ENCODE measurements at places on chromosomes 11 and 22. TPM values are rescaled to one million over a fixed set of nuclear protein-coding genes. Genes with fewer than 3 reads are reported as not detected.
A peak's percentile ranks its signal among the peaks of the same experiment; 100 is the strongest.

NPAS4 gene
- 0.07 TPM for total RNA-seq

TSGA10IP gene
- total RNA-seq = not detected

DEUP1 gene
- total RNA-seq = not detected

DNA sequence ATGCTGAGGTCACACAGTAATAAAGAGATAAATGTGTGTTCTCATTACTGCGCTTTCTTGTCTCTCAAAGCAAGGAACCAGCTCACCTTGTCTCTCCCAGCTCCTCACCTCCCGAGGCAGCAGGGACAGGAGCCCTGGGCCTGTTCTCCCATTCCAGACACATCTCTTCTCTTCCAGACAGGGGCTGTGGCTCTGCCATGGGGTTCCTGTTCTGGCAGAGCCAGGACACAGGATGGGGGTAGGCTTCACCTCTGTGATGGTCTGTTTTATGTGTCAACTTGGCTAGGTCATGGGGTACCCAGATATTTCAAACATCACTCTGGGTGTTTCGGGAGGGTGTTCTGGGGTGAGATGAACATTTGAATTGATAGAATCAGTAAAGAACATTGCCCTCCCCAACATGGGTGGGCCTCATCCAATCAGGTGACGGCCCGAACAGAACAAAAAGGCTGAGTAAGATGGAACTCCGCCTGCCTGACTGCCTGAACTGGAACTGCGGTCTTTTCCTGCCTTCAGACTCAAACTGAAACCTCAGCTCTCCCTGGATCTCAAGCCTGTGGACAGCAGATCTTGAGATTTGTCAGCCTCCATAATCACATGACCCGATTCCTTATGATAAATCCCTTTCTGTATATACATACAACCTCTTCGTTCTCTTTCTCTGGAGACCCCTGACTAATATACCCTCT is 2.0 kb upstream of the VSIG10L2 start:
- no peak for DNase-seq
- H3K4me3 ChIP-seq = no peak overlapping the region
- no peaks in the 10 kb centered on the region for H3K36me3 ChIP-seq
- H3K27ac ChIP-seq = no peak overlapping the region
- H3K4me1 ChIP-seq = peaks cover 7% of the 10 kb centered on the region
- no peaks in the 10 kb centered on the region for H3K27me3 ChIP-seq

DNA sequence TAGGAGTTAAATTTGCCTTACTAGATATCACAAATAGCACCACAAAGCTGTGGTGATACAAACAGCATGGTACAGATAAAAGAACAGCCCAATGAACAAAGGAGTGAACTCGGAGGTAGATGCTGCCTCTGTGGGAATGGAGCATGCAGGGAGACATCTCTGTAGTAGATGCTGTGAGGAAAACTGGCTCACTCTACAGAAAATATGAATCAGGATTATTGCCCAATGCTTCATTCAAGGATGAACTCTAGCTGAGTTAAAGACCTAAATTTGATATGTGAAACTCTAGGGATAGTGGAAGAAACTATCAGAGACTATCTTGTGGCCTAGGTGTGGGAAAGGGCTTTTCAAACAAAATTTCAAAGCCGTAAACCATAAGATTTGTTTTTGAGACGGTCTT is 15.3 kb upstream of the CAPN5 start:
- no peaks in the 10 kb centered on the region for H3K27me3 ChIP-seq
- no peaks in the 10 kb centered on the region for H3K36me3 ChIP-seq
- H3K4me1 ChIP-seq = peaks cover 8% of the 10 kb centered on the region
- no peak overlapping the region for H3K4me3 ChIP-seq
- no peak overlapping the region for H3K27ac ChIP-seq
- DNase-seq = no peak

GRCh38 chr11:120215634-120216033 is 4.8 kb downstream of the OAF start:
- no peak overlapping the region for H3K27ac ChIP-seq
- peaks cover 5% of the 10 kb centered on the region for H3K27me3 ChIP-seq
- no peak overlapping the region for H3K4me3 ChIP-seq
- DNase-seq = no peak
- no peaks in the 10 kb centered on the region for H3K36me3 ChIP-seq

CLDN5 gene
- total RNA-seq = not detected

DNA sequence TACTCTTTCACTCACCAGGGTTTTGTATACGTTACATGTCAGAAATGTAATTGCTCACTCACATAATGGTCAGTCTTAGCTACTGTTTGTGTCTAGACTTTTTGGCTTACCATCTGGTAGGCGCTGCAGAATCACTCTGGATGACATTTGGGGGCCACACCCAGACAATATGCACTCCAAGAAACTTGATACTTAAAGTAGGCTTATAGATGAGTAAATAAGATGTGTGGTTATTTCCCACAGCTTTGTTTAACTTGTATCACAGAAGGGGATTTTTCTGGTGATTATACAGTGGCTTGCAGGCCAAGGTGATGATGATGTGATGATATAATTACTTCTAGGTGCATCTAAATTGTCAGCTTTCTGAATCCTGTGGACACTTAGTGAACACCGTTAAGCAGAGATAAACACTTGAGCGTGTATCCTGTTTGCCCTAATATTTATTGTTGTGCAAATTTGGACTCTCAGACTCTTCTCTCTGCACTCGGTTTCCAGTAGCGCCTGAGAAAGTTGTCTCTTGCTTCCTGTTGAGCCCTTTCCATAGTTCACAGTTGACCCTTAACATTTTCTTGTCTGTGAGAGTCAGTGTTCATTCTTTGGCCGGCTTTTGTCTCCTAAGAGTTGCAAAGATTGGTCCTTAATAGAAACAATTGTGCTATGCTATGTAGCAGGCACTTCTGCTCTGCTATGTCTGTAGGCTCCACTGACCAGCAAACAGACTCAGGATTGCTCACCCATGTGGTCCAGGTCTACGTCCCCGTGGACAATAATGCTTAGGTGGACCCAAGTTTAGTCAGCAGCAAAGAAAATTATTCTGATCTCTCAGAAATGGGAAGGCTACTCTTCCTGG is 89.3 kb downstream of the PRR5L start:
- H3K4me1 ChIP-seq = peaks cover 24% of the 10 kb centered on the region
- H3K36me3 ChIP-seq = peaks cover 22% of the 10 kb centered on the region
- no peak overlapping the region for H3K4me3 ChIP-seq
- H3K27me3 ChIP-seq = peaks cover 3% of the 10 kb centered on the region
- peak; percentile 32 for DNase-seq
- H3K27ac ChIP-seq = peak overlapping the region; percentile 67

- H3K4me1 ChIP-seq = no peaks in the 10 kb centered on the region
- H3K4me3 ChIP-seq = no peak overlapping the region
- no peak overlapping the region for H3K27ac ChIP-seq
- no peaks in the 10 kb centered on the region for H3K36me3 ChIP-seq
- H3K27me3 ChIP-seq = no peaks in the 10 kb centered on the region
These were observed 219.2 kb upstream of the PGR start for GRCh38 chr11:101348786-101349185.

DNA sequence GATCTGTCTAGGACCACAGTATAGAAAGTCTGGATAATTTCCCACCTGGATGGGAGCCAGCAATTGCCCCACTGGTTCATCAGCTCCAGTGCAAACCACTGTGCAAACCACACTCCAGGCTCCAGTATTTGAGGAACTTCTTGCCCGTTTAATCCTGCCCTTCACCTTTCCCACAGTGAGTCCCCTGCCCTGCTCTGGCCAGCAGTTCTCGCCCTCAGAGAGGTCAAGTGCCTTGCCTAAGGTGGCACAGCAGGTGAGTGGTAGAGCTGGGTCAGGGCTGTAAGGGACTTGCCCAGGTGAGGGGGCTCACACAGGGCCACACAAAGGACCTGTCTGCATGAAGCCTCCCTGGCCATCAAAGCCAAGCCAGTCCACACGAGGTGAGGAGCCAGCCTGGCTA is 24.1 kb downstream of the MS4A10 start:
- no peak overlapping the region for H3K27ac ChIP-seq
- H3K36me3 ChIP-seq = no peaks in the 10 kb centered on the region
- no peak for DNase-seq
- H3K4me1 ChIP-seq = no peaks in the 10 kb centered on the region

GNAZ gene
- total RNA-seq = 1.1 TPM

DNA sequence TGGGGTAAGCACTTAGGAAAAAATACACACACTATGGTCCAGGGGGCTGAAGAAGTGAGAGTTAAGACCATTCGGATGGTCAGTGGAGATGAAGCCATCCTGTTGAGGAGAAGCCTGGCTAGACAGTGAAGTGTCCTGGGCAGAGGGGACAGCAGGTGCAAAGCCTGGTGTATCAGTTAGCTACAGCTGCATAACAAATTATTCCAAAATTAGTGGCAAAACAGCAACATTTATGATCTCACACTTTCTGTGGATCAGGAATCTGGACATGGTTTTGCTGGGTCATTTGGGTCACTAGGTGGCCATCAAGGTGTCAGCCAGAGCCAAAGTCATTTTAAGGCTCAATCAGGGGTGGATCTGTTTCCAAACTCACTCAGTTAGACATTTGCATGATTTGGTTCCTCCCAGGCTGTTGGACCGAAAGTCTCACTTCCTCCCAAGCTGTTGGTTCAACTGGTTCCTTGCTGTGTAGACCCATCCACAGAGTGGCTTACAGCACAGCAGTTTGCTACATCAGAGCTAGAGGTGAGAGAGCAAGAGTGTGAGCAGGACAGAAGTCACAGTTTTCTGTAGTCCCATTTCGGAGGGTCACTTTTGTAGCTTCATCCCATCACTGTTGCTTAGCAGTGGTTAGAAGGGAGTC is 80.1 kb upstream of the ALX4 start:
- H3K27ac ChIP-seq = no peak overlapping the region
- no peak overlapping the region for H3K4me3 ChIP-seq
- peaks cover 27% of the 10 kb centered on the region for H3K27me3 ChIP-seq
- H3K36me3 ChIP-seq = no peaks in the 10 kb centered on the region
- no peaks in the 10 kb centered on the region for H3K4me1 ChIP-seq

GLYATL1 gene
- 0.50 TPM for total RNA-seq

DNA sequence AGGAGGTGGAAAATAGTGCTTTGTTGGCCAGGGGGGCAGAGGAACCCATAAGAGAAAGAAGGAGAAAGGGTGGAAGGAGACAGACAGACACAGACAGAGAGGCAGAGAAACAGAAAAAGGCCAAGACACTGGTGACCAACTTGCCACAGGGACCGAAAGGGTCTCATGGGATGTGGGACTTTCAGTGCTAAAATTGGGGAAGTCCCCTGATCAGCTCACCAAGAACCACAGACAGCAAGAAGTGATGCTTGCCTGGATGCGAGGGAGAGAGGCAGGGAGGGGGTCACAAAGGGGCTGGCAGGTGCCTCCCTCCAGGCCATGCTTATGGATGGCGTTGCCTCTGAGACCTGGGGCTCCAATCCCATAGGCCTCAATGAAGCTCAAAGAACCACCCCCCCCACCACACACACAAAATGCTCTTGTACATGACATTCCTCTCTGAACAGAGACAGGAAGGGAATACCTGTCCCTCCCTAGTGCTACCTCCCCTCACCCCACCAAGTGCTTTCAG is 413.4 kb downstream of the MN1 start:
- H3K4me1 ChIP-seq = no peaks in the 10 kb centered on the region
- no peak overlapping the region for H3K4me3 ChIP-seq
- no peaks in the 10 kb centered on the region for H3K36me3 ChIP-seq

DNA sequence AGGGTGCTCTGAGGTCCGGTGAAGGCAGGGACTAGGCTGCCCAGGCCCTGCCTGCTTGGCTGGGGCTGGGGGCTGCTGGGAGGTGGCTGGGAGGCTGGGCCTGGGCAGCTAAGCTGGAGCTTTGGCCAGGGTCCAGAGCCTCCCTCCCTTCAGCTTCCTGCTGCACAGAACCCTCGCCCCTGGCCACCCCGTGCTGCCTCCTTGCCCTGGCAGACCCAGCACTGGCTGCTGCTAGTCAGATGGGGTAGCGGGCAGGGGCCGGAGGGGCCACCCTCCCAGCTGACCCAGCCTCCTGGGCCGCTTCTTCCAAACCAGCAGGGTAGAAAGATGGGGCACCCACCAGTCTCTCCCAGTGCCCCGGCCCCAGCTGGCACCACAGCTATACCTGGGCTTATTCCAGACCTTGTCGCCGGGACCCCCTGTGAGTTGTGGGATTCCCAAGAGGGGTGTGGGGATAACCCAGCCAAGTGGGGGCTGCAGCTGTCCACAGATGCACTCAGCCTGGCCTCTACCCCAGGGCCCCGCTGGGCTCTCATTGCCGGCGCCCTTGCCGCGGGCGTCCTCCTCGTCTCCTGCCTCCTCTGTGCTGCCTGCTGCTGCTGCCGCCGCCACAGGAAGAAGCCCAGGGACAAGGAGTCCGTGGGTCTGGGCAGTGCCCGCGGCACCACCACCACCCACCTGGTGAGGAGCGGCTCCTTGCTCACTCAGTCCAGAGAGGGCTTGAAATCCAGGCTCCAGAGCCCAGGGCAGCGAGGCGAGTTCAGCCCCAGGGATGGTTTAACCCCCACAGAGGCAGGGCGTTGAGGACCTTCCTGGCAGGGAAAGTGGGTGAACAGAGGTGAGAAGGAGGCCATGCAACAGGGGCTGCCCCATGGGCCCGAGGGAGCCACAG is at the start of gene SYT8:
Gene SYT8 (plus strand): TSS at position 212 of the 892 bp plus-strand sequence. CDS start 116 bp downstream, at position 328.
- H3K4me3 ChIP-seq = no peak within 1 kb of the TSS
- DNase-seq = no peak
- no peaks in the 10 kb centered on the region for H3K4me1 ChIP-seq
- H3K27me3 ChIP-seq = no peaks in the 10 kb centered on the region
- H3K27ac ChIP-seq = no peak within 1 kb of the TSS

DNA sequence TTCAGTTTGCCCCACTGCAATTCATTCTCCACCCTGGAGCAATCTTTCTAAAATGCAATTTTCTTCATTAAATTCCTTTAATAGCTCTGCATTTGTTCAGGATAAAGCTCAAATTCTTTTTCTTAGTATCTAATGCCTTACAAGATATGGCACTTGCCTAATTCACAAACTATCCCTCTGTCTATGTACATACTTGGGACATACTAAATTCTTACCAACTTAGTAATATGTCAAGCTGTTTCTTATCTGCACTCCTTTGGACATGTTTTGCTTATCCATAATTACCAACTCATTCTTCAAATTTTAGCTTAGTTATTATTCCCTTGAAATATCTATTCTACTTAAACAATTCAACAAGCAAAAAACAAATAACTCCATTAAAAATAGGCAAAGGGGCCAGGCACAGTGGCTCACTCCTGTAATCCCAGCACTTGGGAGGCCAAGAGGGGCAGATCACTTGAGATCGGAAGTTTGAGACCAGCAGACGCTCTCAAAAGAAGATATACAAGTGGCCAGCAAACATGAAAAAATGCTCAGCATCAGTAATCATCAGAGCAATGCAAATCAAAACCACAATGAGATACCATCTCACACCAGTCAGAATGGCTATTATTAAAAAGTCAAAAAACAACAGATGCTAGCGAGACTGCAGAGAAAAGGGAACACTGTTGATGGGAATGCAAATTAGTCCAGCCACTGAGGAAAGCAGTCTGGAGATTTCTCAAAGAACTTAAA is 96.9 kb downstream of the FAM76B start:
- no peak overlapping the region for H3K4me3 ChIP-seq
- no peaks in the 10 kb centered on the region for H3K27me3 ChIP-seq
- H3K4me1 ChIP-seq = peaks cover 21% of the 10 kb centered on the region
- peaks cover 22% of the 10 kb centered on the region for H3K36me3 ChIP-seq

GRCh38 chr11:108115500-108116140 is 5.7 kb upstream of the ACAT1 start:
- no peak for DNase-seq
- peaks cover 2% of the 10 kb centered on the region for H3K36me3 ChIP-seq
- no peak overlapping the region for H3K4me3 ChIP-seq
- peaks cover 5% of the 10 kb centered on the region for H3K4me1 ChIP-seq
- H3K27me3 ChIP-seq = no peaks in the 10 kb centered on the region

CHKA gene
- total RNA-seq = 7.5 TPM

PYGM gene
- total RNA-seq = 0.87 TPM
